ENCODE measurements at places on chromosomes 13 and 19.

GRCh38 chr19:58395979-58396627, 647 bp downstream of the RNF225 start:
- DNase-seq, result no peak

GRCh38 chr13:40370661-40371060, 295.8 kb downstream of the FOXO1 start:
- no peak for DNase-seq

DNA sequence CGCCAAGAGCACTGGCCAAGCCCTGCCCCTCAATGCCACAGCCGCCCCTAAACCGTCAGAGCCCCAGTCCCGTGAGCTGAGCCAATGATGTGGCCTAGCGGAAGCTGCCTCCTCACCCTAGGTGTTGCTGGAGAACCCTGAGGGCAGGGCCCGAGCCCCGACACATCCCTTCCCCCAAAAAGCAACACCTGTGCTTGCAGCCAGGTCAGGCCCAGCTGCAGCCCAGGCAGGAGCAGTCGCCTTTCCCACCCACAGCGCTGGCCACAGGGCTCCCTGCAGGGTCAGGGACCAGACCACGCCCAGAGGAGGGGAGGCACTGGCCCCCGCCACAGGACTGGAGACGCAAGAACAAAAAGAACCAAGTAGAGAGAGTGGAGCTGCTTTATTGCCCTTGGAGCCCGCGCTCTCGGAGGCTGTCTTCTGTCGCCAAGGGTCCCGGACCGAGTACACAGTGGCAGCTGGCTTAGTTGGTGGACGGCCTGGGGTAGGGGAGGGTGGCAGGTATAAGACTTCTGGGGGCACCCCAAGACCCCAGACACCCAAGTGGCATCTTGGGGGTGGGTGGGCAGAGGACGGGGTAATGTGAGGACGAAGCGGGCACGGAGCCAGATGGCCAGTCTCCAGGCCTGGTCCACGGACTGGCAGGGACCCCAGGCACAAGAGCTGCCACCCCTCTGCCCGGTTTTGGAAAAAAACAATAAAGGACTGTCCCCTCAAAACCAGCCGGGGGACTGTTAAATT, 3.3 kb downstream of the P2RY11 start:
- DNase-seq, result no peak

DNA sequence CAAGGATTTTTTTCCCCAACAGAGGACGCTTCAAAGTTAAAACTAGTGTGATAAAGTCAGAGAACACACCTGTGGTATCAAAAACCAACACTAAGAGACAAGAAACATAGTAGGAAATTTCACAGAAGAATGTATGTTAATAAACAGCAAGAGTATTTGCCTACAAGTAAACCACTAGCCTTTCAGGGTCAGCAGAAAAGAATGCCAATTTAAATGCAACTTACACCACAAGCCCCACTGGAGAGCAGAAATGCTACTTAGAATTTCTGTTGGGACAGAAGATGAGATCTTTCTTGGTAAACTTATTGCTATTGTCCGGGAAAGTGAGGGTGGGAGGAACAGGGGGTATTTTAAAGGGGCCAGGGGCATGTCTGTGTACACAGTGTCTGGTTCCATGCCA, 68.6 kb downstream of the STK24 start:
- DNase-seq, result no peak

DNA sequence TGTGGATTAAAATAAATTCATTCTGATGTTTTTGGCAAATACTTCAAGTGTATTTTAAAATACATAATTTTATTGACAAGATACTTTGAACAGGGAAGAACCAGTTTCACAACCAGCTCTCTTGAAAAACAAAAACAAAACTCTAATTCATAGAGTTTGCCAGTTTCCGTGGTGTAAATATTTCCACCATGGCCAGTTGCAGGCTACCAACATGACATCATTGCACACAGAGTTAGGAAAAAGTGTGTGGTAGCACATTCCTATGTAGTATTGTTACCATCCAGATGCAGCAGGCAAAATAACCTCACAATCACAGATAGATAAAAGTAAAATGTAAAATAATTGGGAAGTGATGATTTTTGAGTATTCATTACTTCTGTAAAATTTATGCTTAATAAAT, 7.7 kb upstream of the RNF113B start:
- no peak for DNase-seq

DNA sequence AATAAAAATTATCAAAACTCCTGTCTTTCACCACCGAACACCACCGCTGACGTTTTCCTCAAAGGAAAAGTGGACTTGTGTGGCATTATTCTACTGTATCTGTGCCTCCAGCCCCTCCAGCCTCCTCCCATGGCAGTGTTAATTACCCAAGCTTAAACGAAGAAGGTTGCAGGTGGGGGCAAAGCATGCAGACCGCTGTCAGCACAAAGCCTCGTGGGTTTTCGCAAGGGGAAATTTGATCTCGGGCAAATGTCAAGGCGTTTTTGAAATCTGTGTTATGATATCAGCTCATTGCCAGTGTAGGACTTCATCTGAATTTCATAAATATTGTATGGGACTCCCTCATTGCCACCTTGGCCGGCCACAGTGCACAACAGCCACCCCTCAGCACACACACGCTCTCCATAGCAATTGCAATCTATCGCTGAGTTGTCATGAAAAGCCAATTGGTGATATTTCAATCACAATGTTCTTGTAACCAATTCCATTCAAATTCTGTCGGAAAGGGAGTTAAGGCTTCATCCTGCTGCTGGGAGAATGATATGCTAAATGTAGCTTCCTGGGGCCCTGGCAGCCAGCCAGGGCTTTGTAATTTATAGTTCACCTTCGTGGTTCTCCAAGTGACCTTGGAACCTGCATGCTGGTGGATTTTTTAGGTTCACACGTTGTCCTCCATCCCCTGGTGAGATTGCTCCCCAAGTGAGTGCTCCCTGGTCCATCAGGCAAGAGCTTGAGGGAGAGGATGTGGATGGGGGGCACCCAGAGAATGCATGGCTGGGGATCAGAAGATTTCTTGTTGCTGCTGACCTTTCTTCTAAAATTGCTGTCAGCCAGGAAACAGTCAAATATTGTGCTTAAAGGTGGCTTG, 16.6 kb downstream of the CHST8 start:
- no peak for DNase-seq

DNA sequence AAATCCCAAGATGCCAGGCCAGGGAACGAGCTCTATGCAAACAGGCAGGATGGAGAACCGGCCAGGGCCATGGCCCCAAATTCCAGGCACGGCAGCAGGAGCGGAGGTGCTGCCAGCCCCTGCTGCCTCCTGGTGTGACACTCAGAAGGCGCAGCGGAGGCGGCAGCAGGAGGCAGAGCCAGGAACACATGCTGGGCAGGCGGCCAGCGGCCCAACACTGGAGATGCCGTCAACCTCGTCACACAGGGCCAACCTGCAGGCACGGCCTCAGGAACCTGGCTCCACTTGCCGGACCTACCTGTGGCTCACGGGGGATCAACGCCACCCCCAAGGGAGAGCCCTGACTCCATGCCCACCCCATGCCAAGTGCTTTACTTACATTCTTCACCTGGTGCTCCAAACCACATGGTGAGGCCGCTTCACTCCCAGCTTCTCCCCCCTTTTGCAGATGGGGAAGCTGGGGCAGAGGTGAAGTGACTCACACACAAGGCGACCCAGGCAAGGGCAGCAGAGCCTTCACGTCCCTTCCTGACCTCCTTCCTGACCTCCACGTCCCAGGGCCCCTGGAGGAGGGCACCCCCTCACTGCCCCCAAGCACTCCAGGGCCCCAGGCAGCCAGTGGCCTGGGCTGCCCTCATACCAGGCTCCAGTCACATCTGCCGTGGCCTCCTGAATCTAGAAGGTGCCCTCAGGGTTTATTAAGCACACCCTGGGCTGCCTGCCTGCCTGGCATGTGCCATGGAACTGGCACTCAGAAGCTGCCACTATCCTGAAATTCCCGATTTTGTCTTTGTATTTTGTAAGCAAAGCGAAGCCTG, 43.5 kb downstream of the GGACT start:
- DNase-seq, result no peak

DNA sequence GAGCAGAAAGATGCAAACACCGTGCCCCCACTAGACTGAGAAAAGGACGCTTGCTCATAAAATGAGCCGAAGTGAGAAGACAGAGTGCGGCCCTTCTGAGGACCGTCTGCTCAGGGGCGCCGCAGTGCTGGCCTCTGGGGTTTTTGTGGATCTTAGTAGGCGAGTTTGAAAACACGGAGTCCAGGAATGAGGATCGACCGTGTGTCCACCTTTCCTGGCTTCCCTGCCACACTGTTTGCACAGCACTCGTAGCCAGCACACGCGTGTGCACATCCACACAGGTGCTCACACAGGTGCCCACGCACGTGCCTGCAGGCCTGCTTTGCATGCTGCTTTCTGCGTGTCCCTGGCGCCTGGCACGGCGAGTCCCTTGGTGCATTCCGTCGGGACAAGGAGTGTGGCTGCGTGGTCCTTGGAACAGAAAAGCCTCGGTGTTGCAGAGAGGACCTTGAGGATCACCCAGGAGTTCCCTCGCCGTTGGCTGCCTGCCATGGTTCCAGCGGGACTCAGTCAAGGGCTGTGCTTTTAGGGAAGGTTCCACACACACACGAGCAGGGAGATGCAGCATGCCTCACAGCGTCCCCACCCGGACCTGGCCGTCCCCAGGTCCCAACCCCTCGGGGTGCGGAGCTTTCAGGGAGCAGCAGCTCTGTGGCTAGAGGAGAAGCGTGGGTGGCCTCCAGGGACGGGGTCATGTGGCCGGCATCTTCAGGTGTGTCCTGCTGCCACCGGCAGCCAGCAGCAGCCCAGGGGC, 10.1 kb upstream of the ZNF554 start:
- no peak for DNase-seq

- no peak for DNase-seq
These were observed 12.4 kb upstream of the ENOX1 start for GRCh38 chr13:43799191-43799590.

GRCh38 chr13:20727856-20728255, 24.4 kb downstream of the IL17D start:
- DNase-seq, result no peak

- DNase-seq, result no peak
These were observed 17.4 kb downstream of the CAPN12 start for GRCh38 chr19:38726761-38727301.

- DNase-seq, result no peak
These were observed 690.9 kb downstream of the SLITRK6 start for GRCh38 chr13:85108356-85108755.

DNA sequence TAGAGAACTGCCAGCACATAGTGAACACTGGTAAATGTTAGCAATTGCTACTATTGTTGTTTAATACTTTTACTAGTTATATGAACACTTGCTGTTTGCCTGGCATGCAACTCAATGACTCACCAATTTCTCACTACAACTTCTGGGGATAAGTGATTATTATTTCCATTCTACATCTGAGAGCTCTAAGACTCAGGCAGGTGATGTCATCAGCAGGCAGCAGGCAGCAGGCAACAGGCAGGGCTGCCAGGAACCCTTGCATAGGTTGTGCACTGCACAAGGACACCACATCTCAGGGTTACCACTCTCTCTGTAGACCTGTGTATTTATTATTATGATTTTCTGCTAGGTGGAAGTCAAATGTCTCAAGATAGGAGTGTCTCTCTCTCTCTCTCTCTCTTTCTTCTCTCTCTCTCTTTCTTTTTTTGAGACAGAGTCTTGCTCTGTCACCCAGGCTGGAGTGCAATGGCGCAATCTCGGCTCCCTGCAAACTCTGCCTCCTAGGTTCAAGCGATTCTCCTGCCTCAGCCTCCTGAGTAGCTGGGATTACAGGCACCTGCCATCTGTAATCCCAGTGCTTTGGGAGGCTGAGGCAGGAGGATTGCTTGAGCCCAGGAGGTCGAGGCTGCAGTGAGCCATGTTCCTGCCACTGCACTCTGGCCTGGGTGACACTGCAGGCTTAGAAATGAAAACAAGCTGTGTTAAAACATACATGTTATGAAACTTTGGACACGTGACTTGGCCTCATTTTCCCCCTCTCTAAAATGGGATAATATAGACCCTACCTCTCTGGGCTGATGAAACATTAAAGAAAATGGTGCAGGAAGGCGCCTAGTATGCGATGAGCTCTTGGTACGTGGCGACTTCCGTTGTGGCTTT, 22.7 kb downstream of the HPN start:
- no peak for DNase-seq

GRCh38 chr13:84931264-84931663, 868.0 kb downstream of the SLITRK6 start:
- DNase-seq, result no peak

GRCh38 chr13:71862459-71862943, 4.5 kb downstream of the DACH1 start:
- no peak for DNase-seq
